CD4-positive, alpha-beta T cell (primary cell): ENCODE measurements at places on chromosomes 2 and 18.

GRCh38 chr2:169661265-169661664, 32.9 kb downstream of the CFAP210 start:
- DNase-seq: no peak

DNA sequence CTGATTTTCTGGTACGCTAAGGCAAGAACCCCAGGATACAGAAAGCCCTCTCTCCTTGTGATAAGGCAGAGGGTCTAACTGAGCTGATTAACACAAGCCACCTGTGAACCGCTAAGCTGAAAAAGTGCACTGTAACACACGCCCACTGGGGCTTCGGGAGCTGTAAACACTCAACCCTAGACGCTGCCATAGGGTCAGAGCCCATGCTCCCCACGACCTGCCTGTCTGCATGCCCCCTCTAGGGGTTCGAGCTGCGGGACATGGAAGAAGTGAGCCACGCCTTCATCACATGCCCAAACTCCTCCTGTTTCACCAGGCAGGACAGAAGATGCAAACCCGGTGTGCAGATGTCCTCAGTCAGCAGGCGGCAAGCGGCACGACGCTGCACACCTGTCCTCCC, 173.9 kb upstream of the RAB12 start:
- DNase-seq: no peak

DNA sequence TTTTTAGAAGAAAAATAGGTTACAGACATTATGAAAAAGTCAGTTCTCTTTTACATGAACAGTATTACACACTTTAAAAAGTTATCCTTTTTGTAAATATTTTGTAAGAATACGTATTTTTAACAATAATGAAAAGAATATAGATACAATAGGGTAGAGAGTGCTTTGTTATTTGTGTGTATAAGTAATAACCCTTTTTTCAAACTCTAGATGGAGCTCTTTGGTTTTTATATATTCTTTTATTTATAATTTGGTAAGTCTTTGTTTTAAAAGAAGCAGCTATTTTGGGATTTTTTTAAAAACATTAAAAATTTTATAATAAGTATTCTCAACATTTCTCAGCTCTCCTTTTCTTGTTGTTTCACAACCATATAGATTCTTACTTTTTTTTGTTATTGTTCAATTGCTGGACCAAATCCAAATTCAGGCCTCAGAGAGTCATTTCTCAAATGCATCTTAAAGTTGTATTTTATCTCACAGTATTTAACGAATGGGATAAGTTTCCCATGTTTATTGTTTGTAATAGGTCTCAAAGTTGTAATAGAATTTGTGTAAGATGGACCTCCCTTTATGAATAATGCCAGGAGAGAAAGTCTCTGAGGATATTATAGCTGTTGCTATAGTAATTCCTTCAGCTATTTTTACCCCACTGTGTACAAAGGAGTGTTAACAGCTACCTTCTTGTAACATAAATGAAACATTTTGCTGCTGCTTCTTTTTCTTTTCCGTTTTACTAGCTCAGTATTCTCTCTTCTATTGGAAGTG, 46.4 kb downstream of the ACYP2 start:
- DNase-seq: no peak

GRCh38 chr2:223549215-223549614, 52.9 kb downstream of the SCG2 start:
- no peak for DNase-seq

DNA sequence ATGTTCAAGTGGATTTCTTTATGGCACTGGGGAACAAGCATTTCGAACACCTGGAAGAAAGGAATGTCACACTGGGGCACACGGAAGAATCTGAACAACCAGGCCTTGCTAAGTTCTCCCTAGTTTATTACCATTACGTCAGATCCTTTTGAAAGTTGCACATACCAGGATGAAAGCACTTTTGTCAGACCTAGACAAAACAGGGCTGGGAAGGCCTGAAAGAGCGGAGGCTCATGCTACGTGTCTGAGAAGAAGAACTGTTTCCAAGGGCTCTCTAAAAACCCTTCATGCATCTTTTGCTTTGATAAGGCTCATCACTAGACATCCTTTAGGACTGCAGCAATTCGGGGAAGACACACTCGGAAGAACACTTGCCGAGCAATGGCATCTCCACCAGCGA, 15.4 kb upstream of the SLC25A52 start:
- no peak for DNase-seq
